Progenitor cell of endocrine pancreas (in vitro differentiated cells): ENCODE measurements at places on chromosomes 2 and 18. TPM values are rescaled to one million over a fixed set of nuclear protein-coding genes. Genes with fewer than 3 reads are reported as not detected.

DNA sequence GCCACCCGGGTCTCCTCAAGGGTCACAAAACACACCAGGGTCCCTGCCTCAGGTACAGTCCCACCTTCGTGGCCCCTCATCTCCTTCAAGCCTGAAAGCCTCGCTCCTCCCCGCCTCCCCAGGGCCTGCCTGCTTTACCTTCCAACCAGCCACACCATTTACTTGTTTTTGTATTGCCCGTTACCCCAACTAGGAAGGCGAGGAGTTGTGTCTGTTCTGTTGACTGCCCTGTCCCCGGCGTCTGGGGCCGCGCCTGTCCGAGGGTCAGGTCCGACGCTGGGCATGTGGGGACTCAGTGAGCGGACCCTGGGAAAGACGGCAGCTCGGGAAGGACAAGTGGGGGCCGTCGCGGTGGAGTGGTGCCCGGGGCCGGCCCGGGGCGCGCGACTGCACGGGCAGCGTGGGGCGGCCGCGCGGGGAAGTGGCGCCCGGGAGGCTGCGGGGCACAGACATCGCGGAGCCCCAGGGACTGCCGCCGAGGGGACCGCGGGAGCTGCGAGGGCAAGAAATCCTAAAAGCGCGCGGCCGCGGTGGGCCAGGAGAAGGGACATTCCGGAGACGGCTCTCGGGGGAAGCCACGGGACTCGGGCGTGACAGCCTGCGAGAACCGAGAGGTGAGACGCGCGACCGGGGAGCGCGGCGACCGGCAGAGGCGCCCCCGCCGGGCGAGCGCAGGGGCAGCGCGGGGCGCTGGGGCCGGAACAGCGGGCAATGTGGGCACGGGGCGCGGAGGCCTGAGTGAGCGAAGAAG lies 797 bp upstream of the GRHL1 start:
- peak; percentile 43 for DNase-seq

GRCh38 chr2:110796716-110797301 lies 64.4 kb downstream of the ACOXL start:
- DNase-seq = no peak

DNA sequence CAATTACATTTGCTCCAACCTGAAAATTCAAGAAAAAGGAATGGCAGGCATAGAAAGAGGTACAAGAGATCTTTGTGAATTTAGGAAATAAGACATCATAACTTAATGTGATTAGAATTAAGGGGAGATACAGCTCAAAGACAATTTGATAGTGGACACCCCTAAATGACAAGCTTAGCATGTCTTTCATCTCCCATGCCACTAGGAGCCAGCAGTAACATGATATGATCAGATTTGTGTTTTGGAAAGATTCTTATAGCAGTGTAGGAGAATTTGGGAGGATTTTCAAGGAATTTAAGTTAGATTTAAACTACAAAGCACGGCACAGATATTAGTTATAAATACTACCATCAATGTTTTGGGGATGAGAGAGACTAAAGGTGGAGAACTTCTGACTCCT lies 340.8 kb downstream of the RDH14 start:
- no peak for DNase-seq

DNA sequence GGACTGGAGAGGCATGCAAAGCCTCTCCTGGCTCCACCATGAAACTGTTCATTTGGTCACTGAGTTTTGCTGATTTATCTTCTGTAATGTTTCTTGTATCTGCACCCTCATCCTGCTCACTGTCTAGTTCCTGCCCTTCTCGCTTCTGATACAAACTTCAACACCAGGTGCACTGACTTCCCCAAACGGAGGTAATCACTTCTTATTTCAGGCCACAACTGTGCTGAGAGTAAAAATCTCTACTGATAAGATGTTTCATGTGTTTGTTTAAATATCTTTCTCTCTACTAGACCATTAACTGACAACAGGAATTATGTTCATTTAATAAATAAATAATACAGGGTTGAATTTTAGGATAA lies 10.9 kb upstream of the NT5C1B start:
- no peak for DNase-seq

The TBC1D8 gene
- total RNA-seq = 32.6 and 34.8 TPM in 2 replicates

The IRS1 gene
- total RNA-seq = 17.1 and 20.5 TPM in 2 replicates

GRCh38 chr2:8477552-8478470 lies 204.0 kb upstream of the ID2 start:
- DNase-seq = no peak

The SCYGR4 gene
- not detected in 2 replicates for total RNA-seq

DNA sequence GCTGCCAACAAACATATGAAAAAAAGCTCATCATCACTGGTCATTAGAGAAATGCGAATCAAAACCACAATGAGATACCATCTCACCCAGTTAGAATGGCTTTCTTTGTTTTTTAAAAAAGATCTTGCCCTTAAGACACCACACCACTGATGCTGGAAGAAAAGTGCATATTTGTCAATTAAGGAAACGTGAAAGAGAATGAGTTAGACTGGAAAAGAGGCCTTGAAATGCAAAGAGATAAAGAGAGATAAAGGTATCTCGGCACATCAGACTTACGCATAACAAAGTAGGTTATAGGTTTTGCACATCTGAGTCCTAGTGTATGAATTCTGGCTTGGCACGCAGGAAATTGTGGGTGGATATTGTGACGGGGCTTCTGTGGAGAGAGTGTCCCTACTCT lies 149.5 kb downstream of the MTX2 start:
- no peak for DNase-seq

DNA sequence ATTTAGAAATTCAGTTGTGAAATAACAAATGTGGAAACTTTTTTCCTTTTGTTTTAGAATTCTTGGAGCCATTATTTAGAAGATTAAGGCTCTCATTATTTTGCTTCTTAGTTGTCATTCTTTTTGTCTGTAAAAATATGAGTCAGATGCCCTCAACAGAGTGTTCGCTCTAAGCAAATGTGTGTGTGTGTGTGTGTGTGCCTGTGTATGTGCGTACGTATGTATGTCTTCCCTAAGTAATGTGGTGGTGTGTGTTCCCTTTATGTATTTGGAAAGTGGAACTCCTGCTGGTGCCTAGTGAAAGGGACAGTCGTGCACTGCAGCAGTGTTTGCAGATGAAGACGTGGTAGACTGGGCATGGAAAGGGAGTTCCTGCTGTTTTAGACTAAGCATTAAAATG lies 27.5 kb downstream of the ZNF407 start:
- no peak for DNase-seq
